Anterior cingulate cortex (tissue), 58 donors: ENCODE measurements at places on chromosomes 11 and 22.

DNA sequence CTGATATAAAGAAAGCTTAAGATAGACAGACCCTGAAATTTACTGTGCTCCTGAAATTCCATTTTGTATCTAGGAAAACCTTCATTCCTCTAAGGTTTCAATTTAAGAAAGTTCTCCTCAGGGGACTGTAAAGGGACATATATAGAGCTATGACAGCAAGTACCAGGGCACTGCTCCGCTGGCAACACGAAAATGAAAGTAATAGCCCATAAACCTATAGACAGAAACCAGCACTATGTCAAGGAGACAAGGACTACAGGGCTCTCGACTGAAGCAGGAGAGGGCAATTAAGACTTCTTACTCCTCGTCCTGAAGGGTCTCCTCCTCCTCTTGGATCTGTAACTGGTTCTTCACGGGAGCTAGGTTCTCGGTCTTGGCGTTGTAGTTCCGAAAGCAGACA is 6.9 kb downstream of the FEZ1 start:
- no peak for DNase-seq

DNA sequence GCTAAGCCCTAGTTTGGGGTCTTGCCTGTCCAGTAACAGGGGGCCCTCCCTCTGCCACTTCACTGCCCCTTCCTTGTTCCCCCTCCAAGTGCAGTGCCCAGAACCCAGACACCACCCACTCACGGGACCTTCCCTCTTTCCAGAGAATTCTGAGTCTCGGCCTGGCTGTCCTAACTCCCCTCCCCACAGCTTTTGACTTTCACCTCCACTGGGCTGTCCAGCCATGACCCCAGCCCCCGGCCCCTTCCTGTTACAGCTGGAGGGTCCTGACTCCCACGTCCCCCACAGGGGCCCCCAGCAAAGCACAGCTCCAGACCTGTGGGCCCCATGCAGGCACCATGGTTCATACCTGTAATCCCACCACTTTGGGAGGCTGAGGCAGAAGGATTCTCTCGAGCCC is 71.5 kb downstream of the BRD1 start:
- no peak for DNase-seq

DNA sequence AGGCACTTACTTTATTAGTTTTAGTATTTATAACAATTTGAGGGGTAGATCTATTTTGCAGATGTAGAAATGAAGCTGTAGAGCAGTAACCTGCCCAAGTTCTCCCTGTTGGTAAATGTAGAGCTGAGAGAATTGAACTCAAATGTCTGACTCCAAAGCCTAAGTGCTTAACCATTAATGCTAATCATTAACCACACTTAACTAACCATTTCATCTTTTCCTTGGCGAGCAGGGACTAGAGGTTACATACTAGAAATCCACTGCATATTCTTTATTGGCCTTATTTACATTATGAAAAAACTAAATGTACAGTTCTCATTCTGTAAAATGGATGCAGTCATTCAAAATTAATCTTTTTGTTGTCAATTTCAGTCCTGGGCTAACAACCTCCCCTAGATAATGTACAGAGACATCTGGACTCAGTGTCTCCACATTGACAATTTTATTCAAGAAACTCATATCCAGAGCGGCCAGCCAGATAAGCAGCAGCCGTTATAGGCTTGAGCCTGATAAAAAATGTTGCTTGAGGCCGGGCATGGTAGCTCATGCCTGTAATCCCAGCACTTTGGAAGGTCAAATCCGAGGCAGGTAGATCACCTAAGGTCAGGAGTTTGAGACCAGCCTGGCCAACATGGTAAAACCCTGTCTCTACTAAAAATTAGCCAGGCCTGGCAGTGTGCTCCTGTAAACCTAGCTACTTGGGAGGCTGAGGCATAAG is 76.7 kb upstream of the PICALM start:
- DNase-seq, result no peak

DNA sequence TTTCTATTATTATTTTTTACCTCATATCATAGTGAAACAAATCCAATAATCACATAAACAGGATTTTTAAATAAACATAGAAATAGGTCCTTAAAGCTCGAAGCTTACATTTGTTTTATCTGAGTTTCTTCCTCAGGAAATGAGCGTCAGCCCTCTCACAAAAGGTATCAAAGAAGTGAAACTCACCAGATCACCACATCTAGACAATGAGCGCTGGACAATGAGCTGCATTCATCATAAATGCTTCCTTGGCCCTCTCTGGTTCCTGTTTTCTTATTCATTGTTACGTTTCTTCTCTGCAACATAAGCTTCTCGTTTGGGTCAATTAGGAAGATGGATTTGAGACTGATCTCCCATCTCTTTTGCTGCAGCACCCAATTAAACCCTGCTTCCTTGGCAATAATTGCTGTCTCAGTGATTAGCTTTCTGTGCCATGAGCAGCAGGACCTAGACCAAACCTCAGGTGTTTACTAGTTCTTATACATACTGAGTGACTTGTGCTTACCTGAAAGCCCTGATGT is 649.9 kb upstream of the LUZP2 start:
- DNase-seq, result no peak

- no peak for DNase-seq
Observed at GRCh38 chr22:45615364-45615763, 56.3 kb upstream of the ATXN10 start.

DNA sequence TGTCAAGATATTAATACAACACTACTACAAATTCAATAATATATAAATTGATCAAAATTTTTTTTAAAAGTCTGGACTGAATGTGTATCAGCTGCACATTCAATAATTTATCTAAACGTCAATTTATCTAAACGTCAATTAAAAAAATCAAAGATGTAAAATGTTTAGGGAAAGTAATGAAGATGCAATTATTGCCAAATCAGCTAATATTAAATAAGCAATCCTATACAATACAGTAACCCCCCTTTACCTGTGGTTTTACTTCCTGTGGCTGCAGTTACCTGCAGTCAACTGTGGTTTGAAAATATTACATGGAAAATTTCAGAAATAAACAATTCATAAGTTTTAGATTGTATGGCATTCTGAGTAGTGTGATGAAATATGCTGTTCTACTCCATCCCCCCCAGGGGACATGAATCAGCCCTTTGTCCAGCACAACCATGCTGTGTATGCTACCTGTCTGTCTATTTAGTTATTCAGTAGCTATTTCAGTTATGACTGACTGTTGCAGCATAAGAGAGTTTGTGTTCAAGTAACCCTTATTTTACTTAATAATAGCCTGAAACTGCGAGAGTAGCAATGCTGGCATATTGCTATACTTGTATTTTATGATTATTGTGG is 72.2 kb downstream of the CWF19L2 start:
- no peak for DNase-seq

DNA sequence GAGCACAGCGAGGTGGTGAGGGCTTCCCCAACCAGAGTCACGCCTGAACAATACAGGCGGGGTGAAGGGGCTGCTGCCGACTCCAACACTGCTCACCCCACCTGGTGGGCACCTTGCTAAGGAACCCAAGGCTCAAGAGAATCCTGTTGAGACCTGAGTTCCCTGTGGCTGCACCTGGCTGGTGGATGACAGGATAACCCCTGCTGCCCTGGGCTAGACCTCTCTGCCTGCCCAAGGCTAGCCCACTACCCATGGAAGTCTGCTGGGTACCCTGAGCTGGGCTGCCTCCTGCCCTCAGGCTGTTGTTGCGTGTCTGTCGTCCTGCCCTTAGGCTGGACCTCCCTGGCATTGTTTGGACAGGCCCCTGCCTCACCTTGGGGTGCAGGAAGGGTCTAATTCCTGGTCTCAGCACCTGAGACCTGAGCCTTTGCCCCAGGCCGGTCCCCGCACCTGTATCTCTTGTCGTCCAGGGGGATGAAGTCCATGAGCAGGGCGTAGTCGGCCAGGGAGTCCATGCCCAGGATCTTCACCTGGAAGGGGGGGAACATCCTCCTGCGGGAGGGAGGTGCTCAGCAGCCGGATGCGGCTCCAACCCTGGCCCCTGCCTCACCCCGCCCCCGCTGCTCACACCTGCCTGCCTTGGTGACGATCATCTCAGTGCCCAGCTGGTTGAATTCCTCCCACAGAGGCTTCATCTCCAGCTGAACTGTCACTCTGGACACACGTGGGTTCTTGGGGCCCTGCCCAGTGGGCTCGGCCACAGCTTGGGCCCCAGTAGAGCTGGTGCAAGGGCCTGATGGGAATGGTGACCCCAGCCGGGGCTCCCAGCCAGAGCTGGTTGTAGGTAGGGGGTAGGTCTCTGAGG is 4.9 kb upstream of the NUDT8 start:
- no peak for DNase-seq

DNA sequence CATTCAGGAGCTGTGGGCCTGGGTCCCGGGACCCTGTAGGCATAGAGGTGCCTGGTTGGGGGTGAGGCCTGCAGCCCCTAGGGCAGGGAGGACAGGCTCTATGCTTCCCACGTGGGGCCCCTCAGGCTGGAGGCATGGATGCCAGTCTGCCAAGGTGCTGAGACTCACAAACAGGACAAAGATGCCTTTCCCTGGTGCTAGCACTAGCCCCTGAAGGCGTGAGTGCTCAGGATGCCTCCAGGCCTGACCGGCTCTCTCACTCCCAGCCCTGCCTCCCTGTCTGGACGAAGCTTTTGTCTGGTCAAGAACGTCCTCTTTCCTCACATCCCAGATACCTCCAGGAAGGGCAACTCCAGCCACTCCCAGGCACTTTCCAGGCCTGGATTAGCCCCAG is 2.1 kb downstream of the CDC42BPG start:
- DNase-seq, result no peak

DNA sequence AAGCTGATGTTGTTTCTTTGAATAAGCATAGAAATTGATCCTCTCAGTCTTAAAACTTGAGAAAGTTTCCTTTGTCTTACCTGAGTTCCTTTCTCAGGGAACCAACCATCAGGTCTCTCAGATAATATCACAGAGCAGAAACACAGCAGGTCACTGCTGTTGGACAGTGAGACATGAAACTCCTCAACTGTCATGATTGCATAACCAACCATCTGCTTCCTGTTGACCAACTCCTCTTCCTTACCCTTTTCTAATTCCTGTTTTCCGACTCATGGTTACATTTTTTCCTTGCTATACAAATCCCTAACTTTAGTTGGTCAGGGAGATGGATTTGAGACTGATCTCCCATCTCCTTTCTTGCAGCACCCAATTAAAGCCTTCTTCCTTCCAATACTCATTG is 845.3 kb downstream of the FAM181B start:
- no peak for DNase-seq

GRCh38 chr22:40552070-40552469 is 84.4 kb downstream of the MRTFA start:
- DNase-seq, result no peak

- no peak for DNase-seq
Observed at GRCh38 chr11:127815331-127815730, 772.0 kb downstream of the ETS1 start.

- DNase-seq, result no peak
Observed at GRCh38 chr11:119538753-119539152, 115.8 kb upstream of the THY1 start.

GRCh38 chr11:19311308-19312030 is 70.7 kb upstream of the E2F8 start:
- DNase-seq, result peak; percentile 66

GRCh38 chr11:84906995-84907394 is 720.1 kb downstream of the DLG2 start:
- no peak for DNase-seq

DNA sequence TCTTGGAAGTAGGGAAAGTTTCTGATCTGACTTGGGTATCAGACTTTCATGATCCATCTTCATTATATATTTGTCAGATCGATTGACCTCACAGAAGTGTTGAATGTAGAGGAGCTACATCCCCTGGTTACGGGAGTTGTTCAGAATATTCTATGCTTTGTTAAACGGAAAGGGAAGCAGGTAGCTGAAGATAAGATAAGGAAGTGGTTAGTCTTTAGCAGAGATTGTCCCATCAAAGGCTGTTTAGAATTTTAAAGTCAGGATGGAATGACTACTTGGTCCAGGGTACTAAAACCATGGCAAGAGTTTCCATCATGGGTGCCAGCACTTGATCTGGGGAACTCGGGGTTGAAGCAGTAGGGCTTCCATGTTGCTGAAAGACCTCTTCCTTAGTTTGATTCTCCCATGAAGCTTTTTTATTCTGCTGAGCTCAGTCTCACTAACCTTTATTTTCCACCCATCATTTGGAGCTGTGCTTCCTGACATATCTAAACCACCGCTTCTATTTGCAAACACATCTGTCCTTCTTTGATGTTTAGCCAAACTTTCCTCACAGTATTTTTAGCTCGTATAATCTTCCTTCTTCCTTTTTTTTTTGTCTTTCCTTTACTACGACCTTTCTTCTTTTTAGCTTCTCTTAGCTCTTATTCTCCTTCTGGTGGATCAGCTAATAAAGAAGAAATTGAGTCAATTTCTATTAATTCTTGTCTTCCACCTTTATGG is 4.0 kb upstream of the C22orf31 start:
- no peak for DNase-seq

DNA sequence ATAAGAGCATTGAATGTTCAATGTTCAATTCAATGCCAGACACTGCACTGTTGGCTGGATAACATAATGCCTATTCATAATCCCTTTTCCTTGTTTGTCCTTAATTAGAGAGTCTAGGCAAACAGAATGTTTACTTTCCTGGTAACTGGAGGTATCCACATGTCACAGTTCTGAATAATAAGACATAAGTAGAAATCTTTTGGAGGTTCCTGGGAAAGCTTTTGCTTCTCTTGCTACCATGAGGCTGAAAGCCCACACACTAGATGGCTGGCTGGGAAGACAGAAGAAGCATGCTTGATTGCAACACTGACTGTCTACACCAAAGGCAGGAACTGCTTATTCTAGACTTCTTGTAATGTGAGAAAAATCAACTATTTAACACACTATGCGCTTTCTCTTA is 79.5 kb downstream of the GAB2 start:
- no peak for DNase-seq

GRCh38 chr11:33695051-33695566 is 5.5 kb downstream of the C11orf91 start:
- DNase-seq, result no peak

- DNase-seq, result no peak
Observed at GRCh38 chr22:37047006-37047405, 4.5 kb upstream of the KCTD17 start.

- no peak for DNase-seq
Observed at GRCh38 chr11:78019808-78020207, 3.3 kb downstream of the KCTD14 start.

DNA sequence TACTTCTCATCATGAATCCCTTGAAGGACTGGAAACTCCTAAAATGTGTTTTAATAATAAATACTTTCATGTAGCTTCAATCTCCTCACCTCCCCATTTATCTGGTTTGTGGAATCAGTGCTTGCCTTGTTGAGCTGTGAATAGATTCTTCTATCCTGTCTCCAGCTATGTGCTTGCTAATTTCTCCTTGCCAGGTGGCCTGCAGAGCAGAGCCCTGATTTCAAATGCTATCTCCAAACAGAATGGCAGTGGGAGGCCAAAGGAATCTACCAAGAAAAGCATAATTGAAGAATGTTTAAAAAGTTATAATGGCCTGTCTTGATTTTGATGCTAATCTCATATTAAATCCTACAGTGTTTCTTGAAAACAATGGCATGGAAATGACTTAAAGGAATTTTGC is 309.3 kb upstream of the CHORDC1 start:
- no peak for DNase-seq
